ENCODE measurements at places on chromosomes 4 and X.

GRCh38 chrX:152663086-152663485 is 25.4 kb downstream of the GABRQ start:
- DNase-seq, result no peak

GRCh38 chr4:24763631-24764297 is 31.6 kb upstream of the SOD3 start:
- no peak for DNase-seq

DNA sequence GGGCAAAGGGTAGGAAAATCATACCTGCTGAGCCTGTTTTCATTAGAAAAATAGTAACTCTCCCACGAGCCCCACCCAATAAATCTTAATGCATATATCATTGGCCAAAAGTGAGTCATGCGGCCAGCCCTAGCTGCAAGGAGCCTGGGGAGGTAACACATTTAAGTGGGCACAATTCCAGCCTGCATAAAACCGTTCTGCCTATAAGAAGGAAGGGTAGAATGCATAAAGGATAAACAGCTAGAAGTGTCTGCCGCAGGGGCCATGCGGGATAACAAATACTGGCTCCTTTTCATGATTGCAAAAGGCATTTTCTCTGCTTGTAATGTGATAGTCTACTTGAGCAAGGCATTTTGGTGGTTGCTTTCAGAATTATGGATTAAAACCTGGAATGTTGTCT is 37.1 kb downstream of the EFHC2 start:
- no peak for DNase-seq

- DNase-seq, result no peak
These were observed 64.1 kb downstream of the QDPR start for GRCh38 chr4:17447675-17448298.

DNA sequence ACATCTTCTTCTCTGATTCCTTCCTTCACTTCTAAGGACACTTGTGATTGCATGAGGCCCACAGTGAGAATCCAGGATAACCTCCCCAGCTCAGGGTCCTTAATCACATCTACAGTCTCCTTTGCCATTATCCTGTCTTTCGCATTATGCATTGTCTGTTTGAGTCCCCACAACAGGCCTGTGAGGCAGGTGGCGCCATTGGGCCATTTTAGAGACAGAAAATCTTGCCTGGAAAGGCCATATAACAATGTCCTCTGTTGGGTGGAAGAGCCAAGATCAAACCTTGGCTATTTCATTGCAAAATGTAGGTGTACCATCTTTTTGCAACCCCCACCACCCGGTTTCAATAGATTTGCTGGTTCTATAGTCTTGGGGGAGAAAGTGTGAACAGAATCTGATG is 11.8 kb upstream of the DCUN1D4 start:
- no peak for DNase-seq

- DNase-seq, result no peak
These were observed 27.9 kb downstream of the PKD2 start for GRCh38 chr4:88035292-88035691.

- no peak for DNase-seq
These were observed 77.3 kb upstream of the MSX1 start for GRCh38 chr4:4781936-4782707.

DNA sequence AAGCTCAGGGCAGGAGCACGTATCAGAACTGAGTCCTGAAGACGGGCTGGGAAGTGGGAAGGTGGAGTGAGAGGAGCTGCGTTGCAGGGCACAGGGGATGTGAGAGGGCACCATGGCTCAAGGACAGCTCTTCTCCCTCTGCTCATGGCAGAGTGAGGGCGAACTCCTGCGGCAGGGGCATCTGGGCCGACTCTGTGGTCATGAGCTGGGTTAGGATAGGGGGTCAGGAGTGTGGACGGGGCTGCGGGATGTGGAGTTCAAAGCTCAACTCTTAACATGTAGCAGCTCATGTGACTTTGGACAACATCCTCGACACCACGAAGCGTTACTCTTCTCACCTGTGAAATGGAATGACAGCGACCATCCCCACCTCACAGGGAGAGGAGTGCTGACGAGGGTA is 19.4 kb upstream of the SORCS2 start:
- no peak for DNase-seq

- DNase-seq, result no peak
These were observed 115.2 kb downstream of the ENPP6 start for GRCh38 chr4:184102488-184102887.

All from AG04449 (cell line).